ENCODE measurements at places on chromosomes 1 and 21.

GRCh38 chr1:222099746-222100145, 357.9 kb upstream of the DUSP10 start:
- H3K4me1 ChIP-seq: no peaks in the 10 kb centered on the region
- H3K27me3 ChIP-seq: no peaks in the 10 kb centered on the region

DNA sequence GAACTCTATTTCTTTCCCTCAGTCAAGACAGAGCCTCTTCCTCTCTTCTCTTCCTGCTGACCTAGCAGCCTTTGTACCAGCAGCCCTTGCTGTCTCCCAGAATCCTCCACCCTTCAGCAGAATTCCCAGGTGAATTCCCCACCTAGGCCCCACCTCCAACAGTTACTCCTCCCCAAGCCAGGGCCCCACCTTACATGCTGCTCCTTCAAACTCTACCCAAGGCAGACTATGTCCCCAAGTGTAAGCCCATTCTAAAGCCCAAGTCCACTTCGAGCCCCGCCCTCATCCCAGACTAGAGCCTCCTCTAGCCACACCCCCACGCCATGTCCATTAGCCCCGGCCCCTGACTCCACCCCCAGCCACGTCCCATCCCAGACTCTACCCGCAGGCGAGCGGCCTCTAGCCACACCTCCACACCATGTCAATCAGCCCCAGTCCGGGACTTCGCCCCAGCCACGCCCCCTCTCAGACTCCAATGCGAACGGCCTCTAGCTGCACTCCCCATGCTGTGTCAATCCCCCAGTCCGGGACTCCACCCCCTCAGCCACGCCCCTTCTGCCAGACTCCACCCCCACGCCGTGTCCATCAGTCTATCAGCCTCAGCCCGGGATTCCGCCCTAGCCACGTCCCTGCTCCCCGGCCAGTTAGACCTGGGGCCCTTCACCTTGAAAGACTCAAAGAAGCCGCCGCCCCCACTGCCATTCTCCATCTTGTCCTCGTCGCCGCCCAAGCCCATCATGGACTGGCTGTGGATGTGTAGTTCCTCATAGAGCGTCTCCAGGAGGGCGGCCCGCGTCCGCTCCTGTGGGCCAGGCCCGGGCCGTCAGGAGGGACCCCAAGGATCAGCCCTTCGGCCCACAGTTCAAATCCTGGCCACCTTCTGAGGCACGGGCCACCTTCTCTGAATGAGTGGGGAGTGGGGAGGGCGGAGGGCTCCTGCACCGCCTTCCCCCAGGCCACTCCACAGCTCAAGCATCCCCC, 61.3 kb downstream of the RAP1GAP start:
- H3K36me3 ChIP-seq: no peaks in the 10 kb centered on the region
- peak overlapping the region; percentile 74 for H3K4me3 ChIP-seq
- H3K27ac ChIP-seq: peak overlapping the region; percentile 72
- H3K27me3 ChIP-seq: peaks cover 47% of the 10 kb centered on the region
- DNase-seq: peak; percentile 75
- H3K4me1 ChIP-seq: peaks cover 25% of the 10 kb centered on the region

- H3K4me1 ChIP-seq: peaks cover 10% of the 10 kb centered on the region
- H3K27me3 ChIP-seq: peaks cover 3% of the 10 kb centered on the region
- H3K36me3 ChIP-seq: no peaks in the 10 kb centered on the region
- DNase-seq: no peak
These were observed 145.8 kb upstream of the ERRFI1 start for GRCh38 chr1:8171751-8172464.

DNA sequence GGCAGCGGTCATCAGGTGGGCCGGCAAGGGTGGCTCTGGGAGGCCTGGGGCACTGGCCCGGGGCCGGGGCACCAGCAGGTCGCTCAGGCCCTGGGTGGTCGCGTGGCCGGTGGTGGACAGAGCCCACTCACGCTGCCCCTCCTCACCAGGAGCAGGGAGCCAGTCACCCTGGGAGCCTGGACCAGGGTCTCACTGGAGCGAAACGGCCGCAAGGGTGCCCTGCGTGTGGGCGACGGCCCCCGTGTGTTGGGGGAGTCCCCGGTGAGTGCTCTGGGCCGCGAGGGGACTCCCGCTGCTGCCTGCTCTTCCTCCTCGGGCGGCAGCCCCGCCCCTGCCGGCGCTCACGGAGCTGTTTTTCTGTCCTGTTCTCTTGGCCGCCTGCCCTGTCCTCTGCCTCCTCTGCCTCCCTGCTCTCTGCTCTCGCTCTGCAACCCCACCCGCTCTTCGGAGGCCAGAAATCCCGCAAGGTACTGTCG, 23.5 kb downstream of the RNF223 start:
- no peak overlapping the region for H3K4me3 ChIP-seq
- no peak for DNase-seq
- peaks cover 38% of the 10 kb centered on the region for H3K36me3 ChIP-seq
- no peak overlapping the region for H3K27ac ChIP-seq
- H3K4me1 ChIP-seq: peaks cover 2% of the 10 kb centered on the region
- no peaks in the 10 kb centered on the region for H3K27me3 ChIP-seq

DNA sequence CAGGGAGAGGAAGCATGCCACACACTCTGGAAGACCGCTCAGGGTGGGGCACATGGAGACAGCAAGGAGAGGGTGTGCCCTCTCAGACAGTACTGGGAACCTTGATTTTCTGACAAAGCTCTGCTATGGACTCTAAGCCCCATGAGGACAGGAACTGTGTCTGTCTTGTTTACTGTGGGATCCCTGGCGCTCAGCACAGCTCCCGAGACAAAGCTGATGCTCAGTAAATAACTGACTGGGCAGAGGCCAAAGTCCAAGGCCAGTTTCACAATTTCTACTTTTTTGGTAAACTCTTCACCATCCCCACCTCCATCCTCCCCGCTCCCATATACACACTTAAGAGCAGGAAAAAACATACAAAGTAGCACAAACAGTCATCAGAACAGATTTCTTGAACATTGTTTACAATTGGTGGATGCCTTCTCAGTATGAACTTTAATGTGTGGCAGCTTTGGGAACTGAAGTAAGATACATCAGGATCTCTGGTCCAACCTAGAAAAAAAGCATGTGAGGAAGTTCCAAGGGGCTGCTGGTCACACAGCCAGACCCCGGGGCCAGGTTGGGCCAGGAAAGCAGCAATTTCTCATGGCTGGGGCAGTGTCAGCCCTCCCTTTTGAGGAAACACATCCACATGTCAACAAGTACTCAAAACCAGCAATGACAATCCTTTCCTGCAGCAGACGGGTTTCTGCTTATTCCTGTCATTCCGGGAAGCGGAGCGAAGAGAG, 5.6 kb upstream of the AHCYL1 start:
- peaks cover 28% of the 10 kb centered on the region for H3K27me3 ChIP-seq
- H3K4me3 ChIP-seq: no peak overlapping the region
- H3K36me3 ChIP-seq: no peaks in the 10 kb centered on the region

DNA sequence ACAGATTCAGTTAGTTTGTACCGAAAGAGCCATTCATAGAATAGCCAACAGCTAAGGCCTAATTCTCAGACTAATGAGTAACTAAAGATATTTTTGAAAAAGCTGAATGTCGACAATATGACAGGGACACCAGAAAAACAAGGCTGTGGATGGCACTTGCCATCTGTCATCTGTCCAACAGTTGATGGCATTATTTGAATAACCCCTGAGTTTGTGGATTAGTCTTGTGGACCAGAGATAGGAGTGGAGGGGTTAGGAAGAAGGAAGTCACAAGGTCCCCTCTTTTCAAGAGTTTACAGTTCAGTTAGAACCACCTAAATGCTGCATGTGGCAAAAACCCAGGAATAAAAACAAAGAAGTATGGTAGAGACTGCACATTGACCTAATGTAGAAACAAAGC, 356.5 kb upstream of the DUSP10 start:
- no peaks in the 10 kb centered on the region for H3K36me3 ChIP-seq
- no peak for DNase-seq
- no peaks in the 10 kb centered on the region for H3K4me1 ChIP-seq
- H3K27me3 ChIP-seq: peaks cover 4% of the 10 kb centered on the region
- H3K27ac ChIP-seq: no peak overlapping the region
